Fibroblast of skin of right quadriceps (primary cell): ENCODE measurements at places on chromosomes 4 and X.

GRCh38 chr4:128770807-128771206 is 38.7 kb upstream of the JADE1 start:
- no peak for DNase-seq

GRCh38 chrX:29285664-29286063 is 698.4 kb downstream of the IL1RAPL1 start:
- DNase-seq: no peak

- peak; percentile 87 for DNase-seq
Measured at GRCh38 chr4:40916218-40916555, 166.4 kb downstream of the NSUN7 start.

DNA sequence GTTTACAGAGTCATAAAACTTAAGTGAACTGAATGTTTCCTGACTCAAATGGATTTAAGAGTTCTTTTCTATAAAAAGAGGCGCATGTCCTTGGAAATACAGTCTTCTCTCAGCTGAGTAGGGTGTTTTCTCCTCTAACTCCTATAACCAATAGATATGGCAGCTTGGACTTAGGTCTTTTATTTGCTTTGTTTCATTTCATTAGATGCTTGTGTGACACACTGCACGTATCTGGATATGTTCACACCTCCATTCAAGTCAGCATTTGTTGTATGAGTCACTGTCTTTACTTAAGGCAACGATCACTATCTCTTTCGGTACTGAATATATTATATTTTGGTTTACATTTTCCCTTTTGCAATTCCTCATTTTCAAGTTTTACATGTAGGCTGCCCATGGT is 136.6 kb downstream of the ARSF start:
- no peak for DNase-seq

- DNase-seq: peak; percentile 62
Measured at GRCh38 chr4:142396279-142396678, 449.8 kb downstream of the INPP4B start.

GRCh38 chr4:48031802-48032525 is 15.4 kb downstream of the NIPAL1 start:
- peak; percentile 25 for DNase-seq

DNA sequence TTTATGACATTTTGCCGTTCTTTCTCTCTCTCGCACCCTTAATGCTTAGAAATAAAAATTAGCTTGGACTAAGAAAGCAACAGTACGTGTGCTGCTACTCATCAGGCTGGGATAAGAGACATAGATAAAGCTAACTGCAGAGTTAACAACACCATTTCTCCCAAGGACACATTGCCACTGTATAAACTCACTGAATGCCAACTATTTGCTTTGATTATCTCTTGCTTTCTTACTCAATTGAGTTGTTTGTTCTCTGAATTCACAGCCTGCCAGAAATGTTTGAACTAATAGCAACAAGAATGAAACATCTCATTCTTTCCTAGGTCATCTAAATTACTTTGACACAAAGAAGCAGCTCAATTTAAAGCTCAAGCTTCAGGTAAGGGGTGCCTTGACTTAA is 34.6 kb downstream of the F8 start:
- DNase-seq: no peak

DNA sequence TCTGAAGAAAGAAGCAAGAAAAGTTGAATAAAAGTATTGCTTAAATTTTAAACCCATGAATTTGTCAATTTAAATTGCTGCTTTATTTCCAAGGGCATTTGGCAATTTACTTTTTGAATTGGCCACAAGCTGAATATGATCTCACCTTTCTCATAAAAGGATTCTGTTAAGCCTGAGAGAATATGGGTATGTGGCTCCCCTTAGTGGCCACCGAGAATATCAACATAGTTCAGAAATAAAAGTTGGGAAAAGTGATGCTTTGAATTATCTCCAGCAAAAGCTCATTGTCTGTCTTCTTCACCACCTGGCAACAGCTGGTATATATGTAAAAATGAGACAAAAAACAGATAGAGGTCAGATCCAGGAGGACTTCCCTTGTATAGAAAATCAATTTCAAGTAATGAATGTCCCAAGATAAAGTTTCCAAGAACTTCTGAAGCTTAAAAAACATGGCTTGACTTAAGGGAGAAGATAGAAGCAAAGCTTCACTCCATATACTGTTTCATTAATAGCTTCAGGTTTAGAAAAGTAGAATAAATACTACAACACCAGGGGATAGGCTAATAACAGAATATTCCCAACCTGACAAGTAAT is 290.7 kb upstream of the FAM241A start:
- DNase-seq: peak; percentile 57

DNA sequence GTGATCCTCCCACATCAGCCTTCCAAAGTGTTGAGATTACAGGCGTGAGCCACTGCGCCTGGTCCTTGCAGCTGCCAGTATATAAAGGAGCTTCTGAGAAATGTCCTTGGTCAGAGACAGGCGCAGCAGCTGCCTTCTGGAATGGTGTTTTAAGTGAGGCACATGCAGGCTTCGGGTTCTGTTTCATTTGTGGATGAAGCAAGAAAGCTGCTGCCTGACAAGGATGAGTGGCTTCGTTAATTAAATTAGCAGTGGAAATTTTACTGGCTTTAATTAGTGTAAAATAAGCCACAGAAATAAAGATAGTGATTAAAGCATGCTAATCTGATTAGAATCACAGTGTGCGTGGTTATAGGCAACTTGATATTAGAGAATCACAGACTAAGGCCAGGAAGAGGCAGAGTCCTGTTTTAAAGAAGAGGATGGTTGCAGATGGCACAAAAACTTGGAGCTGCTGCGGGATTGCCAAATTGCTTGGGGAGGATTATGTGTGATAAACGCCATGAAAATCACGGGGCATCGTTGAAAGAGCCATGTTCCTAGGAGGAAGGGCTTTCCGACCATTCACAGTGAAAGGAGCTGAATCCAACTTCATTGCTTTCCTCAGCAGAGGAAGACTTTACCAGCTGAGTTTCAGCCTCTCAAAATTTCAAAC is 348.4 kb upstream of the FAT1 start:
- peak; percentile 14 for DNase-seq

- peak; percentile 67 for DNase-seq
Measured at GRCh38 chr4:82469791-82470345, 39.5 kb downstream of the ENOPH1 start.

DNA sequence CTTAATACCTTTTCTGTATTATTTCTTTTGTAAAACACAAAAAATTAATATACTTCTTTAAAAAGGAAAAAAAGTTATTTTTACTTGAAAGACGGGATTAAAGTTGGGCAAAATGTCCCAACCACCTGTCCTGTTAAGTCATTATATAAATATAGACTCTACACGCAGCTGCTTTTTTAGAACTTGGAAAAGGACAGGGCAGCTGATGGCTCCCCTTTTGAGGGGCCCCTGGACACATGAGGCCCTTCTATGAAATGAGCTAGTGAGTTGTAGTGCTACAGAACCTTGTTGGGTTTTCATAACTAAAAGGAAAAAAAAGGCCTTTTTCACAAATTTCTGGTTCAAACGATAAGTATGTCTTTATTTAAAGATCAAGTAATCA is 600 bp upstream of the BEX2 start:
- no peak for DNase-seq

DNA sequence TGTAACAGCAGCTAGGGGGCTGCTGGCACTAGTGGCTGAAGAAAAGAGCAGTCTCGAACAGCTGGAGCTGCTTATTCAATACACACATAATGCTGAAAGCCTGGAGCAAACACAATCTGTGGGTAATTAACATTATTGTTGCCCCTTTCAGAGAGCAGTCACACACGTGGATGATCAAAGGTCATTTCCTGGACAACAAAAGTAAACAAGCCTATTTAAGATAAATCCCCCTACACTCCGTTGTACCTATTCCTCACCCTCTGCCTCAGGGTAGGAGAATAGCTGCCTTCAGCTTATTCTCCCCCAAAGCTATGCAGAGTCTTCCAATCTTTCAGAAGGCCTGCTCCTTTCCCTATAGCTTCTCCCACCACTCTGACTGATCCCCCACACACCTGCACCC is 803.9 kb downstream of the C4orf33 start:
- no peak for DNase-seq

DNA sequence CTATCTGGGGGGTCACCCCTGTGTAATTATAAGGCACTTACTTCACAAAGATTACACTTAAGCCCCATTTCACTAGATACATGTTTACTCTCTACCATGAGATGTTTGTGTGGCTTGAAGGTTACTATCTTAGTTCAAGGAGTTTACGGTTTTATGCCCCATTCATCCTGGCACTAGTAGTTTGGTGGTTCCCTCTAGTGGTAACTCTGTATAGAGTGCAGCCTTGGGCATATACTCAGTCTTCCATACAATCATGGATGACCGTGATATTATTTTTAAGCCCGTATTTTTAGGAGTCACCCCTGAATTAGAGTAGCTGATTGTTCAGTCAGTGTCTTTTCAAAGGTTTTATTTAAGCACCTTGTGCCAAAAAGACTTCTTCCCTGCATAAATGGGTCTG is 109.9 kb upstream of the FAM47C start:
- peak; percentile 0 for DNase-seq

DNA sequence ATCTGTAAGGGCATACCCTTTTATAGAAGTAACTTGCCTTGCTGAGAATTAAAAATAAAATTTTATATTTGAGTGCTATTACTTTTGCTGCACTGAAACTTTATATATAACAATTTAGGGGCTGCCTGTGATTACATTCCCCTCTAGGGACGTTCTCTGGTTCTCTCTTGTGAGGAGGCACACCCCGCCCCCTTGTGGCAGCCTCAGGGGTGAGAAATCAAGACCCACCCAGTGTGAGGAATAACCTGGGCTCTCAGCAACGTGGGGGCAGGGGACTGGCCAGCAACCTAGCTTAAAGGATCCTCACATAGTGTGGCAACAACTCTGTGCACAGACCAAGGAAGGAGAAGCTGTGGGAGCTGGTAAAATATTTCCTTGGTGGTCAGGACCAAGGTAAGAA is 43.7 kb downstream of the MAGEA9 start:
- peak; percentile 3 for DNase-seq

- DNase-seq: no peak
Measured at GRCh38 chr4:27930976-27931375, 1070.3 kb downstream of the STIM2 start.

GRCh38 chrX:133185119-133185518 is 33.0 kb downstream of the TFDP3 start:
- DNase-seq: no peak

DNA sequence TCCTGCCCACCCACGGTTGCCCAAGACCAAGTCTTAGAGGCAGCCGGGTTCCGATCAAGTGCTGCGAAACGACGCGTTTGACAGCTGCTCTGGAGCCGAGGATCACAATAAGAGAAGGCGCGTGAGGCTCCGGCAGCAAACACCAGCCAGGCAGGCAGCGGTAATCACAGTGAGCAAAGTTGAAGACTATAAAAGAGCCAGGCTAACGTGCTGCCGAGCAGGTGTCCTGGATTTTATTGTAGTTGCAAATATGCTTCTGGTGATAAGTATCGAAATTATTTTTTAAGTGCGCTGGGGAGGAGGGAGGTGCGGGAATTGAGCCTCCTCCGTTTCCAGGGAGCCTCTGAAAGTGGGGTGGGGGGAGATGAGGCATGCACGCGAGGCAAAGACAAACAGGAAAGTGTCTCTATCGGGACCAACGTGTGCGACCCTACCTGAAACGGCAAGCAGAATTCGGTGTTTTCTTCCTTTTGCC is 590 bp downstream of the GABRA2 start:
- no peak for DNase-seq

- DNase-seq: no peak
Measured at GRCh38 chrX:153622661-153623309, 23.8 kb upstream of the CCNQ start.

GRCh38 chr4:135166661-135167060 is 965.1 kb upstream of the PABPC4L start:
- DNase-seq: no peak

- DNase-seq: peak; percentile 82
Measured at GRCh38 chr4:118034053-118034785, at the start of gene NDST3. NDST3 (plus strand) TSS chr4:118034486; CDS start chr4:118053911, 19,425 bp downstream.

- DNase-seq: no peak
Measured at GRCh38 chr4:78377555-78377954, 174.0 kb upstream of the ANXA3 start.

DNA sequence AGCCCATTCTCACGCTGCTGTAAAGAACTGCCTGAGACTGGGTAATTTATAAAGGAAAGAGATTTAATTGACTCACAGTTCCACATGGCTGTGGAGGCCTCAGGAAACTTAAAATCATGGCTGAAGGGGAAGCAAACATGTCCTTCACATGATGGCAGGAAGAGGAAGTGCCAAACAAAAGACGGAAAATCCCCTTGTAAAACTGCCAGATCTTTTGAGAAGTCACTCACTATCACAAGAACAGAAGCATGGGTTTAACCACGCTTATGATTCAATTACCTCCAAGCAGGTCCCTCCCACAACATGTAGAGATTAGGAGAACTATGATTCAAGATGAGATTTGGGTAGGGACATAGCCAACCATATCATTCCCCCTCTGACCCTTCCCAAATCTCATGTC is 335.5 kb downstream of the IL15 start:
- no peak for DNase-seq

DNA sequence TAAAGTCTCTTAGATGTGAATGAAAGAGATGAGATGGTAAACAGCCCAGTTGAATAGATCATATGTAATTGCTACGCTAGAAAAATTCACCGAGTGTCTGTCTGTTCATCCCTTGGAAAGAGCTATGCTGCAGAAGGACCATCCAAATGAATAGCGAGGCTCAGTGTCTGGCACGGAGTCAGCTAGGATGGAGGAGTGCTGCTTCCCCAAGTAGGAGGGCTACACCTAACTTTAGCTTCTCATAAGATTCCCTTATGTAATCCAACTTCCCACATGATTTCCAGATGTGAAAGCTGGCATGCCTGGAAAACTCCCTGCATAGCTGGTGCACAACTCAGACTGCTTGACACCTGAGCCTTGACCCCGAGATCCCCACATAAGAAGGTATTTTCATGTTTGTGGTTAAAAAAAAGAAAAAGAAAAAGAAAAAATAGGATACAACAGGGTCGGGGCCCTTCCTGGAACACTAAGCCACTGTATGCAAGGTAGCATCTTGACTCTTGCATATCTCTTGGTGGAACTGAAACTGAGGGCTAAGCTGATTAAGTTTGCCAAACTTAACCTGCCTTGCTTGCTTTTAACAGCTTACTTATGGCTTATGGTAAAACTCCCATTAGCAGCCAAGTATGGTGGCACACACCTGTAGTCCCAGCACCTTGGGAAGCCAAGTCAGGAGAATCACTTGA is 82.3 kb downstream of the FREM3 start:
- DNase-seq: no peak

GRCh38 chrX:36581030-36581429 is 427.1 kb upstream of the FAM47C start:
- DNase-seq: no peak
